ENCODE measurements at places on chromosomes 13 and 19.

DNA sequence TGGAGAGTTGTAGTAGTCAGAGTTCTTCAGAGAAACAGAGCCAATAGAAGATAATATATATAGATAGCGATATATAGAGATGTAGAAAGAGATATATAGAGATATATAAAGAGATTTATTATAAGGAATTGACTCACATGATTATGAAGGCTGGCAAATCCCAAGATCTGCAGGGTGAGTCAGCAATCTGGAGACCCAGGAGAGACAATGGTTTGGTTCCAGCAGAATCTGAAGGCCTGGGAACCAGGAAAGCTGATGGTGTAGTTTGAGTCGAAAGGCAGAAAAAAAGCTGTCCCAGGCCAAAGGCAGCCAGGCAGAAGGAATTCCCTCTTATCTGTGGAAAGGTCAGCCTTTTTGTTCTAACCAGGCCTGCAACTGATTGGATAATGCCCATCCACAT lies 194.1 kb downstream of the NUFIP1 start:
- DNase-seq, result no peak

DNA sequence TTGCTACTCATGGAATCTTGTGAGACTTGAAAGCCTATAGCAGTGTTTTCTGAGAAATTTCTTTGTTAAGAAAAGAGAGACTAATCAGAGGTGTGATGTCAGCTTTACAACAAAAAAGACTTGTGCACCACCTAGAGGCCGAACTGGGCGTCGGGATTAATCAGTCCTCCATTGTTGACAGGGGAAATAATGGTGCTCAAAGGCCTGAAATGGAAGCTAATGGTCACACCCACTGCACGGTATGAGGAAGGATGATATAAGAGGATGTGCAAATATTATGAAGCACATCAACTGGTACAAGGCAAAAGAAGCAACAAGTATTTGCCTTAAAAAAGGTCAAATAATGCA lies 480.2 kb upstream of the MIR17HG start:
- no peak for DNase-seq

DNA sequence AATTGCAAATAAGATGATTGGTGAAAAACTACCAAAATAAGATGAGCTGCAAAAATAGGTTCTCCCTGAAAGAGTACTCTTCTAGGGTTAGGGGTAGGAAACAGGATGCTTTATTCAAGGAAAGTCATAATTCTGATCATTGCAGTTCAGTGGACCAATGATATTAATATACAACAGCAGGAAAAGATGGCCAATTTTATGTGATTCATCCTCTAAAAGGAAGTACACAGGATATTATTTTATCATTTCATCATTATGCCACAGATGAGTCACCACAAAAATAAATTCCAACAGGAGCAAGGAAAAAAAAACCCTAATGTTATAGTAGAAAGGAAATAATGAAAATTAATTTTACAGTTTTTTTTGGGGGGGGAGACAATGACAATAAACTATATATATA lies 205.0 kb downstream of the NALCN start:
- no peak for DNase-seq

- DNase-seq, result no peak
These were observed 289.9 kb downstream of the DACH1 start for GRCh38 chr13:71577127-71577526.

DNA sequence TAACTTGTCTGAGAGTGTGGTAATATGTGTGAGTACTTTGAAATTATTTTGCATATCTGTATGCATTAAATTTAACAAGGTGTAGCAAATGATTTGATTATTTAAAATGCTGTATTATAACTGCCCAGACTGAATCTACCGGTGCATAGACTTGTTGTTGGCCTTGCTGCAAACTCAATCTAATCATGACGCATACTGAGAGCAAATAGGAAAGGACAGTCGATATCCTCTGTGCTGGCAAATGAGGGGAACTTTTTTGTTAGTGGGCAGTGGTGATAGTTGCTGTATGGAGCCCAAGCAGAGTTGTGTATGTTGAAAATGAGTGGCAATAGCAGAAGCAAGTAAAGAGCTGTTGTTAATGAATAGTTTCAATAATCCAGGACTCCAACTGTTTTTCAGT lies 127.4 kb downstream of the LMO7 start:
- no peak for DNase-seq

Data from activated gamma-delta T cell treated with Interleukin-2 at 50 U/mL for 16 hours (primary cell).